ENCODE measurements at places on chromosomes 6 and 20.

DNA sequence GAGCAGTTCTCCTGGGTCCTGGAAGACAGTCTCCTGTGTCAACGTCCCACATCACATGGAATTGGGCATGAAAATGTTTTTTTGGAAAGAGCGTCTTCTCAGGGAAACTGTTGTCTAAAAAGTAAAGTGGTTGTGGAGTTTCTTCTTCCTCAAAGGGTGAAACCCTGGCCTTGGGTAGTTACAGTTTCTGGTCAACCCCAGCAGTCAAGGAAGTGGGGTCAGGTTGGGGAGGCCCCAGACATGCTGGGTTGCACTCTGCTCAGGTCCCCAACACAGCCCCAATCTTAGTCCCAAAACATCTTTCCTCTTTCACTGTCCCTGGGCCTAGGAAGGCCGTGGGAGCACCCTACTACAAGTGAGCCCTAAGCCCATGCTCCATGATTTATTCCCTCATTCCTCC is 996 bp upstream of the NFKBIE start:
- DNase-seq, result no peak

GRCh38 chr20:61487346-61487996 is 235.4 kb downstream of the CDH4 start:
- no peak for DNase-seq

DNA sequence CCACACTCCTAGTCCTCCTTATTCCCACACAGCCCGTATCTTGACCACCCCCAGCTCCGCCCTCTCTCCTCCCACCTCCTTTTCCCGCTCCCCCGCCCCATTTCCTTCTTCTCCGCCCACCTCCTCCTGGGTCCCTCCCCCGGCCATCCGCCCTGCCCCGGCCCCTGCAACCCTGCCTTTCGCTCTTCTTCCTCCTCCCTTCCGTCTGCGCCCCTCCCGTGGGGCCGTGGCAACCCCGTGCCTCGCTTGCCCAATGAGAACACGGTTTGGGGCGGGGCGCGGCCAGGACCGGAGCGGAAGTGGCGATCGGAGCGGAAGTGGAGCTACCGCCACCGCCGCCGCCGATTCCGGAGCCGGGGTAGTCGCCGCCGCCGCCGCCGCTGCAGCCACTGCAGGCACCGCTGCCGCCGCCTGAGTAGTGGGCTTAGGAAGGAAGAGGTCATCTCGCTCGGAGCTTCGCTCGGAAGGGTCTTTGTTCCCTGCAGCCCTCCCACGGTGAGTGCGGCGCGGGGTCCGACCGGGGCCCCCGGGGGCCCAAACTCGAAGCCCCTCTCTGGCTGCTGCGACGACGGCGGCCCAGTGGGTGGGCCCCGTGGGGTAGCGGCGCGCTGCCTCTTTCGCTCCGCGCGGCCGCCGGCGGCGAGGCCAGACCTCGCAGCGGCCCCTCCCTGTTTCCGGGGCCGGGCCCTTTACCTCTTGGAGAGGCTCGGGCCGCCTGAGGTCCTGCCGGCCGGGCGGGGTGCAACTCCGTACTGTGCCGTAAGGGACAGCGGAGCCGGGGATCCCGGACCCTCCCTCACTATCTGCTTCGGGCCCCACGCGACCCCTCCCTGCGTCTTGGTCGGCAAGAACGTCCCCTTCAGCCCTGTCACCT is at the start of gene YWHAB:
TSS of gene YWHAB (plus strand) at position 314 of the 874 bp plus-strand sequence. CDS start 15,829 bp downstream, outside the sequence.
- peak; percentile 97 for DNase-seq

GRCh38 chr6:140032189-140032588 is 657.7 kb upstream of the CITED2 start:
- no peak for DNase-seq

DNA sequence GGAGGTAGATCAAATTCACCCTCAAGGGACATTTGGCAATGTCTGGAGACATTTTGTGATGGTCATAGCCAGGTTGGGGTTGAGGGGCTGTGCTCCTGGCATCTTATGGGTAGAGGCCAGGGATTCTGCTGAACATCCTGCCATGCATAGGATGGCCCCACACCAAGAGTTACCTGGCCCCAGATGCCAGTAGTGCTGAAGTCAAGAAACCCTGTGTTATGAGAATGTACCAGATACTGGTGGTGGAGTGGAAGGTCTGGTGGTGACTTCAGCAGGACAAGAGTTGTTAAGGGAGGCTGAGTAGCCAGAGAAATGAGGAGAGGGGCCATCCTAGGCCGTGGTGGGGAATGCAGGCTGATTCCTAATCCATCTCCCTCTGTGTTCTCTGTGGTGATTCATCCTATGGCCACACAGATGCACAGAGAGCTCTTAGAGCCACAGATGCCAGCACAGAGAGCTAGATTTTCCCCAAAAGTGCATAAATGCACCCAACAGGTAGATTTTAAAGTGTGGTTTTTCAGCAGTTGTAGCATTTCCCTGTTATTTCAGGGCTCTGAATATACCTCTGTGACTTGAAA is 43.6 kb downstream of the CDYL start:
- DNase-seq, result no peak

- DNase-seq, result no peak
Measured at GRCh38 chr20:23367770-23368169, 5.8 kb downstream of the GZF1 start.

DNA sequence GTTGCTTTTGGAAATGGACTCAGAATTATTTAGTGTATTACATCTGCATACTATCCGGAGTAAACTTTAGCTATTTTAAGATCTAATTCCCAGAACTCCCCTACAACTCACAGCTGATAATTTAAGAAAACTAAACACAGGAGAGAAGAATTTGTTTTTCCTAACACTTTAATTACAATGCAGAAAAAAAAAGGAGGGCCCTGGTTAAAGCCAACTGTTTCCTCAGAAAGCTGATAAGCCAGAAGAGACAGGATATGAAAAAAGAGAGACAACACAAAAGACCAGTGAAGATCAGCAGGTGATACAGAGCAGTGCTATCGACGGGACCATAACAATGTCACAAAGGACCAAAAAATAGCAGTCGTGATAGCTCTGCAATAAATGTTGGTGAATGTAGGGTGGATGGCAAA is 5.8 kb downstream of the IFNGR1 start:
- DNase-seq, result no peak

GRCh38 chr6:127058027-127058426 is 60.4 kb upstream of the RSPO3 start:
- DNase-seq, result no peak
